ENCODE measurements at places on chromosomes 4 and X. TPM values are rescaled to one million over a fixed set of nuclear protein-coding genes. Genes with fewer than 3 reads are reported as not detected.

The HSFX1 gene
- total RNA-seq, result 2.9 TPM

GRCh38 chr4:59904331-59904730 is 1295.8 kb upstream of the ADGRL3 start:
- DNase-seq, result no peak

The MAGEA2 gene
- total RNA-seq, result not detected

The TCEAL2 gene
- total RNA-seq, result not detected

DNA sequence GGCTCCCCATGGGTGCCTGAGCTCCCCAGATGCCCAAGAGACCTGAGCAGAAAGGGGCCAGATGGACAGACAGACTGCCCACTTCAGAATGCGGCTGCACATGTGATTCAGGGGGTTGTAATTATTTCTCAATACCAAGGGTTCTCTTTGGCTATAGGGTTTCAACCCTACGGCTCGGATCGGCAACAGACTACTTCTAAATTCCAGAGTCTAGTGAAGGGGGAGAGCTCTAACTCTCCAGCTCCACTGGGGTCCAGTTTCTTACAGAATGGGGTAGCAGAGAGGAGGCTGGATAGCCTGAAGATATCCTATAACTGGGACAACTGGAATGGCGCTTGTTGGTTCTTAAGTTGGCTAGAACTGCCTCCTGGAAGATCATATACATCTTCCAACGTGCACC is 136.3 kb downstream of the MGST2 start:
- no peak for DNase-seq

GRCh38 chrX:133609166-133609565 is 193.9 kb upstream of the GPC4 start:
- no peak for DNase-seq

DNA sequence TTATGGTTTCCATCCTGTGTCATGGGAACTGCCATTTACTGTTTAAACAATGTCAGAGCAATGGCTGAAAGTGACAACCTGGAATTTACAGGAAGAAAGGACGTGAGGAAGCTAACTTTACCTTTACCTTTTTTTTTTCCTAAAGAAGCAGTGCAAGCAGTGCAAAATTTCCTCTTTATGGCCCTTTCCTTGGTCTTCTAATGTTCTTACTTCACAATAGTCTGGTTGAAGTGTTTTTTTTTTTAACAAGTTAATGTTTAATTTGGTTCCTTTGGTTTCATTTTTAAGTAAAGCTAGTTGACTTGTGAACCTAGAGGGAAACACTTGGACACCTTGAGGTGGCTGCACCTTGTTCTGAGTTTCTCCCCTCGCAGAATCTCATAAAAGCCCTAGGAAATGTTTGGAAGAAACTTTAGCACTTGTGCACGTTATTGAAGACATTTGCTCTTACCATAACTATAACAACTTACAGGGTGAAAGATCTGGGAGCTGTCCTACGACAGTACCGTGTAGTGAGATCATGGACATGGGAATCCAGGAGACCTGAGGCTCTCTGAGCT is 1.8 kb downstream of the SGMS2 start:
- DNase-seq, result no peak

Measured in B cell (primary cell).